ENCODE measurements at places on chromosomes 12 and 14.

DNA sequence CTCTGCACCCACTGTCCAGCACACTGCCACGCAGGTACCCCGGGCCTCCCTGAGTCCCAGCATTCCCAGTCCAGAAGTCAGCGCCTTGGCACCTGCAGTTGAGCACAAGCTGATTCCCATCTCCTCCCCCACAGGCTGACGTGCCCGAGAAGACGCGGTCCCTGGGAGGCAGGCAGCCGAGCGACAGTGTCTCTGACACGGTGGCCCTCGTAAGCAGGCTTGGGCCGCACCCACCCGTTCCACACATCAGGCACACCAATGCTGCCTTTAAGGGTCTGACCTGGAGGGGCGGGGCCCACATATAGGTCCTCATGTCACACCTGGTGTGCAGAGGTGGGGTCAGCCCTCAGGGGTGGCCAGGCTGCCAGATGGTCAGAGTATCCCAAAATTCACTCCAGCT is 18.4 kb upstream of the TEX22 start:
- no peak for DNase-seq

GRCh38 chr12:3562484-3562883 is 71.5 kb downstream of the PRMT8 start:
- no peak for DNase-seq

- DNase-seq = no peak
Observed at GRCh38 chr12:48157889-48158370, 615 bp upstream of the ASB8 start.

GRCh38 chr14:75375983-75376382 is 51.8 kb upstream of the JDP2 start:
- DNase-seq = no peak

DNA sequence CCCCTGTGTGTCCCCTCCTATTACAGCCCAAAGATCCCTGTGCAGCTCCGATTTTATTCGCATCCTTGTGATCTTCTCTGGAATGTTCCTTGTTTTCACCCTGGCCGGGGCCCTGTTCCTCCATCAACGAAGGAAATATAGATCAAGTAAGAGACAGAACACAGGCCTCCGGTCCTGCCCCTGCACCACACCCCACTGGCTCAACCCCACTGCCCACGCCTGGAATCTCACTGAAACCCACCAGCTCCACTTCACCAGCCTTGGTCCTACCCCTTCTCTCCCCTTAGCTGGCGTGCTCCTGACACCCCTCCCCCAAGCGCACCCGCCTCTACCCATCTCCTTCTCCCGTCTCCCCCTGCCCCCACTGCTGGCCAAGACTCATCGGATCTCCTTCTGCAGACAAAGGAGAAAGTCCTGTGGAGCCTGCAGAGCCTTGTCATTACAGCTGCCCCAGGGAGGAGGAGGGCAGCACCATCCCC is 934 bp upstream of the TAPBPL start:
- no peak for DNase-seq

DNA sequence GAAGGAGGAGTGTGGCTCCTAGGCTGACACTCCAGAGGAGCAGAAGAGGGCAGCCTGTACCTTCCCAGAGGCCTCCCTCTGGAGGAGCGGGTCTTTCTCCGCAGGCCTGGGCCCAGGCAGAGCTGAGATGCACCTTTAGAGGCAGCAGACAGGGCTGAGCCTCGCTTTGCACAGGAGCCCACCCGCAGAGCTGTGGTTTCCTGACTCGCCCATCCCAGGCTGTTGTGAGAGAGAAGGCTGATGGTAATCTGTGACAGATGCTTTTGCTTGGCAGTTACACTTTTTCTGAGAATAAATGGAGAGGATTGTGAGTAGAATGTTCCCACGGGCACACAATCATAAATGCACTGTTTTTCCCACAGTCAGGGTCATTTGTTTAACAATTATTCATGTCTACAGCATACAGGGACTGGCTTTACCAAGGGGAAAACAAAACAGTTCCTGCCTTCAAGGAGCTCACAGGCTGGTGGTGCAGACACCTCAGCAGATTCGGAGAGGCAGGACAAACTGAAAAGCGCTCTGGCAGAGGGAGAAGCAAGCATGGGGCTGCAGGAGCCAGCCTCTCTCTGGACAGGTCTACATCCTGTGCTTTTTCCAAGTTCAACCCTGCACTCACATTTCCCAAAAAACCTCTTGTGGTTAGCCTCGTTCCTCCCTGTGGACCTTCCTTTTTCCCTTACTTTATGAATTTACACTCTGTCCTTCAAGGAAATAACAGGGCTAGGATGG is 13.9 kb downstream of the EVL start:
- peak; percentile 76 for DNase-seq

DNA sequence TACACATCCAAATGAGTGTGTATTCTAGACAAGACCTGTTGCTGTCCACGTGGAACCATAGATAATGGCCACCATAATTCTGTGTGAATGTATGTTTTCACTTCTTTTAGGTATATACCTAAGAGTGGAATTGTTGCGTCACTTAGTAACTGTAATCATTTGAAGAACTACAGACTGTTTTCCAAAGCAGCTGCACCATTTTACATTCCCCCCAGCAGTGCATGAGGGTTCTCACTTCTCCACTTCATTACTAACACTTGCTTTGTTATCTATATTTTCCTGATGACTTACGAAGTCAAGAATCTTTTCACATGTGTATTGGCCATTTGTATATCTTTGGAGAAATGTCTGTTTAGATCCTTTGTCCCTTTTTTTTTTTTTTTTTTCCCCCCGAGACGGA is 106.4 kb downstream of the SCFD1 start:
- no peak for DNase-seq

GRCh38 chr12:95767703-95768102 is 22.9 kb downstream of the NTN4 start:
- no peak for DNase-seq

Measured in effector CD8-positive, alpha-beta T cell (primary cell).